Stimulated activated CD4-positive, alpha-beta T cell treated with anti-CD3 and anti-CD28 coated beads, Interleukin-1b, Interleukin-23, amount 100 ng/mL, for 1 hour (primary cell): ENCODE measurements at places on chromosomes 7 and 10.

DNA sequence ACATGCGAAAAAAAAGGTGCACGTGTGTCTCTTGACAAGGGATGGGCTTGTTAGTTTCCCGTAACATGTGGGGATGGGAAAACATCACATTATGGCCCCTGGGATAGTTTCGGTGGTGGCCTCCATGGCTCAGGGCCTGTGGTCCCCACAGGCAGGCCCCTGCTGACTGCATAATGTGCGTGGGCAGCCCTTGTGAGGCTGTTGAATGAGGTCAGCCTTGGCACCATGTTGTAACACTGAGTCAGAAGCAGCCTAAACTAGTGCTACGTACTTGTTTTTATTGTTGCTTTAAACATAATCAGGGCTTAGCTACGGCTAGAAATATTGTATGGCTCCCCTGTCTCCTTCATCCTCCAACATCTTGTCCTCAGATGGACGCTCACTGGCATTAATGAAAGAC is 80.6 kb downstream of the BEND7 start:
- DNase-seq, result no peak

DNA sequence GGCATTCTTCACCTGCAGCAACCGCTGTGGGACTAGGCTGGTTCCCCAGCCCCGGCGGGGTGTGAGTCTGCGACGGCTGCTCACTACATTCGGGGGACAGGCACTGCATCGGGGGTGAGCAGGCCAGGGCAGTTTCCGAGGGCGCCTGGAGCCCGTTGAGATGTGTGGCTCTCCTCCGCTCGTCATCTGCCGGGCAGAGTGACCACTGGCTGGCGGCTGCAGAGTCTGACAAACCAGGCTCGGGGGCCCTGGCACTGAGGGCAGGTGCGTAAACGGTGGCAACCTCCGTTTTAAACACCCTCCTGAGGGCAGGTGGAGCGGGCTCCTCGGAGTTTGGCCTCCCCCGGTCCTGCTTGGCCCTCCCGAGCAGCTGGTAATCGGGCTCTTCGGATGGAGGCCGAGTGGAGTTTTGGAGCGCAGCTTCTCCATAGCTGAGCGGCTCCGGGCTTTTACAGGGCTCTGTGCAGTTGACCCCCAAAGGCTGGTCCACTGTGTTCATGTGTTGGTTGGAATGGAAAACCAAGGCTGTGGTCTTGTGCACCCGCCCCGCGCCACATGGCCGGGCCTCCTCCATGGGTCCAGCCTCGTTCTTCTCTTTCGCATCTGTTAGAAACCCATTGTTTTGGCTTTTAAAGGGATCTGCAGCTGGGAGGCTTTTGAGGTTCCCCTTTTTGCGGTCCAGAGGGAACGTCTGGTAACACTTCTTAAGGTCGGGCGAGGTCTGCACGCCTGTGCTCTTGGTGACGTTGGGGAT is 20.9 kb downstream of the INSYN2A start:
- DNase-seq, result no peak

DNA sequence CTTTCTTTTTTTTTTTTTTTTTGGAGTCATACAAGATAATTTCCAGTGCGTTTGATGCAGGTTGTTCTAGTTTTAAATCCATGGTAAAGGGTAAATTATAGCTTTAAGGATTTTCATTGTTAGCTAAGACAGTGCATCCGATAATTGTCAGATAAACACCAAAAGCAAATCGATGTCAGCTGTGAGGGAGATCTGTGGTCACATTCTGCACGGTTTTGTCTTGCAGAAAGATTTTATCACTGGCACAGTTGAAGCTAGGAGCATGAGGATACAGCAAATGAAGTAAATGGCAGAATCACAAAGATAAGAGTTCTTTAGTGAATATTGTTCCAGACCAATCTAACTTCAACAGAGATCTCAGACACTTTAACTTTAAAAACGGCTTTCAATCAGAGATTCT is 648.8 kb upstream of the COBL start:
- DNase-seq, result no peak

- no peak for DNase-seq
These were observed 760.8 kb upstream of the CELF2 start for GRCh38 chr10:10256860-10257259.

- no peak for DNase-seq
These were observed 202.1 kb downstream of the TNS3 start for GRCh38 chr7:47379629-47380324.

GRCh38 chr10:126321440-126321839 is 66.8 kb downstream of the ADAM12 start:
- DNase-seq, result no peak

DNA sequence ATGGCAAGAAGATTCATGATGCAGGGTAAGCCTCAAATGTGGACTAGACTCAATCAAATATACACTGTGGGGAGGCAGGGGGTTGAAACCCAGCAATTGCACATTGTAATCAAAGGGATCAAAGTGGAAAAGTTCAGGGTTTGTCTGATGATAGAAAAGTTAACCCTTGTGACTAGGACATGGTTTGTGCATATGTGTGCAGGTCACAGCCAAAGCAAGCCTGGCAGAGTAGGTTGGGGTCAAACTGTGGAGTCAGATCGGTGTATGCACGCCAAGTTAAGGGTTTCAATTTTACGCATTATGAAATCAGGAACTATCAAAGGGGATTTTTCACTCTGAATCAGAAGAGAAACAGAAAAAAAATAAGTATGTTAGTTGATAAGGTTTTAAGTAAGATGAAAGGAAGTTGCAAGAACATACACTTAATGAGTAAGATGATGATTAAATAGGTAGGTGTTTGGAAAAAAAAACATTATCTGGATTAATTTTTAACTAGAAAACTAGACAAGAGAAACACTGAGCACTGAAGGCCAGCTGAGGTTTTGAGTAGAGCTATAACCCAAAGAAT is 188.3 kb downstream of the DGKB start:
- no peak for DNase-seq

DNA sequence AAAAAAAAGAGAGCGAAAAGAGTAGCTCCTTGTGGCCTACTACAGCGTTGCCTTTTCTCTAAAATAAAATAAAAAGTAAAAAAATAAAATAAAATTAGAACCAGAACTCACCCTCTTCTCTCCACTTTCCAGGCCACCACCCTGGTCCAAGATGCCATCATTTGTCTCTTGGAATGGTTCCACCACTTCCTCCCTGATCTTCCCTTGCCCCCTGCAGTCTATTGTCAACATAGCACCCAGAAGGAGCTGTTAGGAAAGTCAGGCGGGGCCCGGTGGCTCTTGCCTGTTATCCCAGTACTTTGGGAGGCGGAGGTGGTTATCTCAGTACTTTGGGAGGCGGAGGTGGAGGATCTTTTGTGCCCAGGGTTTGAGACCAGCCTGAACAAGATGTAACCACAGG is 7.6 kb upstream of the GRID2IP start:
- no peak for DNase-seq

- DNase-seq, result no peak
These were observed 142.2 kb upstream of the HDAC9 start for GRCh38 chr7:18353339-18353738.

DNA sequence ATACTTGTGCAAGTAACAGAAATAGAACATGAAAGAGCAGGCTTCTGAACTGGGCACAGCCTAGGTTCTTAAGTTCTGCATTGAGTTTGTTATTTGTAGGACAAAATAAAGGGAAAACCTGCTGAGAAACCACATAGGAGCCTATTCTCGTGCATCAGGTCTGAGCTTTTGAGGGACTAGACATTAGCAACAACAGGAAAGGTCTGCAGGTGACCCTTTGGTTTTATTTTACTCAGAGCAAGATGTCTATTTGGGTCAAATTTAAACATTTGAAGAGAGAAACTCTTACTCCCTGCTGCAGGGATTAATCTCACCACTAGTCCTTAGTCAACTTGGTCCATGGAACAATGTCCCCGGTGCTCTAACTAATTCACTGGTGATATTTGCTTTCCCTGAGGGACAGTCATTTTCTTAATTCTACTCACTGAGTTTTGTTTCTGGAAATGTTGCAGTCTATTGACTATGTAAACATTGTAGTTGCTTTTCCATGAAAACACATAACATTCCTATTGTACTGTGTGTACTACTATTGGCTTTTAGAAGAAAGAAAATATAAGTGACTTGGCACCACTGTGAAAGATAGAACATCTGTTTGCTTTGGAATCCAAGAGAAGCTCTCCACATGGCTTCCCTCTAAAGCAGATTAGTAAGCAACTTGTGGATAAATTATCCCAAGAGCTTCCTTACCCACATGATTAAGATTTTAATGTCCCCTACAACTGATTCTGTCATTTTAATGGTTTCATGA is 108.2 kb downstream of the CHRM2 start:
- DNase-seq, result no peak
